ENCODE measurements at places on chromosomes 12 and 14.
A peak's percentile ranks its signal among the peaks of the same experiment; 100 is the strongest.

- H3K36me3 ChIP-seq, result no peaks in the 10 kb centered on the region
- no peak for DNase-seq
- no peaks in the 10 kb centered on the region for H3K27me3 ChIP-seq
- H3K4me3 ChIP-seq, result no peak overlapping the region
- H3K27ac ChIP-seq, result no peak overlapping the region
Observed at GRCh38 chr14:49953196-49953595, 60.3 kb downstream of the ARF6 start.

DNA sequence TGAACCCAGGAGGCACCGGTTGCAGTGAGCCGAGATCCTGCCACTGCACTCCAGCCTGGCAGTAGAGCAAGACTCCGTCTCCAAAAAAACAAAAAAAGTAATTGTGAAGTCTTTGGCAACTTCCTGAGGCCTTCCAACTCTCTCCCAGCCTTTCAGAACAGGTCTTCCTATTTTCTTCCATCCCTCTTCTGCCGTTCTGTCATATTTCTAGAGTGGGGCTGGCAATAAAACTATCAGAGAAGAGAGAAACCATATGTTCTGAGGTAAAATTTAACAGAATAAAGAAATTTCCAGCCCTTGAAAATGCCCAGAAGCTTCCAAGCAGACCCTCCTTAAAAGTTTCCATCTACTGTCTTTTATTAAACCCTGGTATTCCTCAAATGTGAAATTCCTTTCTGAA is 100.4 kb downstream of the HMGA2 start:
- no peaks in the 10 kb centered on the region for H3K27me3 ChIP-seq
- no peaks in the 10 kb centered on the region for H3K36me3 ChIP-seq
- H3K27ac ChIP-seq, result no peak overlapping the region
- DNase-seq, result no peak

- no peak overlapping the region for H3K4me3 ChIP-seq
- no peaks in the 10 kb centered on the region for H3K27me3 ChIP-seq
- peaks cover 20% of the 10 kb centered on the region for H3K4me1 ChIP-seq
- DNase-seq, result peak; percentile 58
- peak overlapping the region; percentile 69 for H3K27ac ChIP-seq
Observed at GRCh38 chr12:50296554-50296953, 13.2 kb upstream of the LIMA1 start.

DNA sequence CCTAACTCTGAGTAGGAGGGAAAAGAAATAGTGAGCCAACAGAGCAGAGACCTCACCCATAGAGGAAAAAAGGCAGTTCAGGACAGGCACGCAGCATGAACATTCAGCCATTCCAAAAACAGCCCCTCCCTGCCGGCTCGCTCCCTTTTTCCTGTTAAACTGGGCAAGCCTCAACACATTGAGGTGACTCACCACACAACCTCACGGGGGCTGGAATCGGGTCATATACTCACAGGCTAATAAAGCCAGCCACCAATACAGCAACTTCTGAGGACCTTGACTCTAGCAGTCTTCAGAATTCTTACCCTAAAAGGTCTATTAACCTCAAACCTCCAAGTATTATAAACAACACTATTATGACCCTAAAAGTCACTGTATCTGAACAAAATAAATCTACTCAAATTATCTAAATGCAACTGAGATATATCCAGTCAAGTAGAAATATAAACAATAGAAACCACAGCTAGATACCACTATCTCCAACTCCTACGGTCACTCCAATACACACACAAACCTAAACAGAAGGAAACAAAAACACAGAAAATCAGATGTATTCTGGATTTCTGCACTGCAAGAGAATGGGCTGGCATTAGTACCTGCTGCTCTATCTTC is 6.3 kb downstream of the YBX3 start:
- H3K27me3 ChIP-seq, result no peaks in the 10 kb centered on the region
- H3K4me3 ChIP-seq, result peak overlapping the region; percentile 91
- peaks cover 6% of the 10 kb centered on the region for H3K36me3 ChIP-seq
- peak; percentile 91 for DNase-seq

DNA sequence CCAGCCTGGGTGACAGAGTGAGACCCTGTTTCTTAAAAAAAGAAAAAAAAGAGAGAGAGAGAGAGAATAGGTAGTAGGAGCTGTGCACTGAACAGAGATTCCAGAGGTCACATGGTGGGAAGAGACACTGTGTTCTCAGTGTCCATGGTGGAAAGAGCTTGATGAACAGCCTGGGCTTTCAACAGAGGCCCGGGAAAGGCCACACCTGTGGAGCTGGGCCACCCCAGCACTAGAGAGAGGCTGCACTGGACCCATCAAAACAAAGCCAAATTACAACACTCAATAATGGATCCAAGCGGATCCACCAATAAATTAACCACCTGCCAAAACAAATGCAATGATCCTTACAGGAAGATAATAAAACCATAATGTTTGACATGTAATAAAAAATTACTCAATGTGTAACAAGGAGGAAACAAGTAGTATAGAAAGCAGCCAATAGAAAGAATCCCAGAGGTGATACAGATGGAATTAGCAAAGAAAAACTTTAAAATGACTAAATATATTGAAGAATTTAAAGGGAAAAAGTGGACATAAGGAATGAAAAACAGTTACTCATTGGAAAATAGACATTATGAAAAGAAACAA is 44.8 kb upstream of the BCL2L14 start:
- H3K36me3 ChIP-seq, result no peaks in the 10 kb centered on the region
- H3K4me1 ChIP-seq, result no peaks in the 10 kb centered on the region
- no peak overlapping the region for H3K27ac ChIP-seq
- no peak for DNase-seq
- H3K4me3 ChIP-seq, result no peak overlapping the region
- H3K27me3 ChIP-seq, result no peaks in the 10 kb centered on the region

DNA sequence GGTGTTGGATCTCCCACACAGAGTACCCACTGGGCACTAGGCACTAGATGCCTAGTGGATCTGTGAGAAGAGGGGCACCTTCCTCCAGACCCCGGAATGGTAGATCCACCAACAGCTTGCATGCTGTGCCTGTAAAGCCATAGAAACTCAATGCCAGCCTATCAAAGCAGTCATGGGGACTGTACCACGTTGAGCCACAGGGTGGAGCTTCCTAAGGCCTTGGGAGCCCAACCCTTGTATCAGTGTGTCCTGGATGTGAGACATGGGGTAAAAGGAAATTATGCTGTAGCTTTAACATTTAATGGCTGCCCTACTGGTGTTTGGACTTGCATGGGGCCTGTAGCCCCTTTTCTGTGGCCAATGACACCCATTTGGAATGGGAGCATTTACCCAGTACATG is 1024.9 kb downstream of the TMEM121 start:
- no peaks in the 10 kb centered on the region for H3K36me3 ChIP-seq
- H3K4me1 ChIP-seq, result no peaks in the 10 kb centered on the region
- no peaks in the 10 kb centered on the region for H3K27me3 ChIP-seq
- no peak overlapping the region for H3K4me3 ChIP-seq

DNA sequence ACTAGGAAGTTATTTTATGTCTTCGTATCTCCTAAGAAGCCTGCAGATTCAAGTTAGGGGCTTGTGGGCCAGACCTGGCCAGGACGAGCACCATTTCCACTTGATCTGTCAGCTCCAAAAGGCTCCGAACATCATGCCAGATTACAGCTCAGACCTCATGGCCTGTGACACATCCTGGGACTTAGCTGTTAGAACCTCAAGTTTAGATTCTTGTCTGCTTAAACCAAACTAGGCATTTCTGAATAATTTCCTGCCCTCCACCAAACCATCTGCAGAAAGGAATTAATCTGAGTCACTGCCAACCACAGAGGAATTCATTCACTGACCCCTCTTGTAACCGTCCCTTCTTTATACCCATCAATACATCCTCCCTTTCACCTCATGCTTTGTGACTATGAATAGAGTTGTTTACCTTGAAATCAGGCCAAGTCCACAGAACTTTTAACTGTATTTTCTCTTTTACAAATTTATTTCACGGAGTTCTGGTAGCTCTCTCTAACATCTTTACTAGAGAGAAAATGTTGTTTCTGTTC is 120.3 kb downstream of the FBXL14 start:
- no peaks in the 10 kb centered on the region for H3K27me3 ChIP-seq
- no peak for DNase-seq
- no peak overlapping the region for H3K4me3 ChIP-seq
- no peaks in the 10 kb centered on the region for H3K36me3 ChIP-seq
- peaks cover 19% of the 10 kb centered on the region for H3K4me1 ChIP-seq

- no peak overlapping the region for H3K27ac ChIP-seq
- no peaks in the 10 kb centered on the region for H3K4me1 ChIP-seq
- DNase-seq, result no peak
Observed at GRCh38 chr14:88477513-88478250, 77.1 kb downstream of the PTPN21 start.

DNA sequence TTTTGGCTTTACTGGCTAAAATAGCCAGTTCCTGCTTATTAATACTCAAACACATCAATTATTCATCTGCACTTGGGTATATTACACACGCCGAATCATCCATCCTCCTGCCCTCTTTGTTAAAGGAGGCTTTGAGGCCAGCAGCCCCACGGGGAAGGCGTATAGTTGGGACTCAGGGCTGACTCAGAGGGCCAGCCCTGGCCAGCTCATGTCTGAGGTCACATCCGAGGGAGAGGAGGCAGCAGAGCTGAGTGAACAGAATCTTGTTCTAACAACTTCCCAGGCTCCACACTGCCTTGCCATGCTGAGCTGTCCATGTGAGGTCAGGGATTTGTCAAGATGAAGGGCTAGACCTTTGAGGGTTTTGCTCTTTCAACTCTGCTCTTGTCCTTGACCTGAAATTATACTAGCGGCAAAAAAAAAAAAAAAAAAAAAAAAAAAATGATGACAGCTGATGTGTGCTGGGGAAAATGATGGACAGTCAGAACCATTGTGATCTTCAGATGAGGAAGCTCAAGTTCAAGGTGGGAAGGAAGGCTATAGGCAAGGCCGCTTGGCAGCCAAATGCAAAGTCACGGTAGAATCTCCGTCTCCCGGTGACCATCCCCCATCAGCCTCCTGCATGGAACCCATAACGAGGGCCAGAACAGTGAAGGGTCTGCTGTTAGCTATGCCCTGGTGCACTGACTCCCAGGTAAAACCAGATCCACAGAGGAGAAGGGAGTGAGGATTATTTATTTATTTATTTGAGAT is 12.5 kb upstream of the MARK3 start:
- no peak overlapping the region for H3K27ac ChIP-seq
- no peaks in the 10 kb centered on the region for H3K27me3 ChIP-seq
- no peaks in the 10 kb centered on the region for H3K36me3 ChIP-seq
- no peaks in the 10 kb centered on the region for H3K4me1 ChIP-seq
- DNase-seq, result no peak

GRCh38 chr12:58656254-58657009 is 263.9 kb downstream of the LRIG3 start:
- no peak overlapping the region for H3K4me3 ChIP-seq
- no peak for DNase-seq
- H3K36me3 ChIP-seq, result no peaks in the 10 kb centered on the region
- H3K27ac ChIP-seq, result no peak overlapping the region
- no peaks in the 10 kb centered on the region for H3K4me1 ChIP-seq

DNA sequence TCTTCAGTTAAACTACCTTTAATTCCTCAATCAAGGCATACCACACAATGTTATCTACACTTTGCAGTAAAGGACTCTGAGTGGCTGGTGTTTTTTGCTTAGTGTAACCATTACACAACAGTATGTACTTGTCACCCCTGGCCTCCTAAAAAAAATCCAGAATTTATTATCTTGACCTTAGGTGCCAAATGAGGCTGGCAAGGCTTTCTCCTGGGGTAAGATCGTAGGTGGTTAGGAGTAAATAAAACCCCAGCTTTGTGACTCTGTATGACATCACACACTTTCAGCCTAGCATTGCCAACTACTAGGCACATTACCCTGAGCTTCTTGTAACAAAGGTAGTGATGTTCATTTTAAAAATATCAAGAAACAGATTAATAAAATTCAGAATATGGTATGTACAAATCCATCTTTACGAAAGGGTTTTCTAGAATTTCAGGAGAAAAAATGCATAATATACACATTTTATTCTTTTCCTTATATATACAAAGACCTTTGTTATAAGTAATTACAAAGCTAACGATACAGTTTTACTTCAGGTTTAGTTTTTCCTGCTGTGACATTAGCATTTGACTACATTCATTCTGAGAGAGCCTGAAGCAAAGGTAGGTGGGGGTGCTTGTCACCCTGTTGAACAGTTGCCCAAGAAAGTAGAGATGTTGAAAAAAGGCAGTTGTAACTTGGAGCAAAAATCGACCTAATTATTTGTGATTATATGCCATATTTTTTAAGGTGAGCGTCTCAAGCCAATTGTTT is 13.5 kb downstream of the TCL1A start:
- no peaks in the 10 kb centered on the region for H3K4me1 ChIP-seq
- peaks cover 3% of the 10 kb centered on the region for H3K27me3 ChIP-seq
- H3K4me3 ChIP-seq, result no peak overlapping the region
- DNase-seq, result no peak
- no peaks in the 10 kb centered on the region for H3K36me3 ChIP-seq

DNA sequence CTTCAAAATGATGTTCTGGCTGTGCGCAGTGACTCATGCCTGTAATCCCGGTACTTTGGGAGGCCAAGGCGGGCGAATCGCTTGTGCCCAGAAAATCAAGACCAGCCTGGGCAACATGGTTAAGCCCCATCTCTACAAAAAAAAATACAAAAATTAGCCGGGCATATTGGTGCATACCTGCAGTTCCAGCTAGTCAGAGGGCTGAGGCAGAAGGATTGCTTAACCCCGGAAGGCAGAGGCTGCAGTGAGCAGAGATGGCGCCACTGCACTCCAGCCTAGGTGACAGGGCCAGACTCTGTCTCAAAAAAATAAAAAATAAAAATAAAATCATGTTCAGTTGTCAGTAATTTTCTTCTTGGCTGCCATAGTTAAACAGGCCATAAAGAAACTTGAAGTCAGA is 245.9 kb upstream of the USP15 start:
- no peak overlapping the region for H3K4me3 ChIP-seq
- no peaks in the 10 kb centered on the region for H3K4me1 ChIP-seq
- no peak overlapping the region for H3K27ac ChIP-seq
- no peaks in the 10 kb centered on the region for H3K27me3 ChIP-seq
- DNase-seq, result no peak

DNA sequence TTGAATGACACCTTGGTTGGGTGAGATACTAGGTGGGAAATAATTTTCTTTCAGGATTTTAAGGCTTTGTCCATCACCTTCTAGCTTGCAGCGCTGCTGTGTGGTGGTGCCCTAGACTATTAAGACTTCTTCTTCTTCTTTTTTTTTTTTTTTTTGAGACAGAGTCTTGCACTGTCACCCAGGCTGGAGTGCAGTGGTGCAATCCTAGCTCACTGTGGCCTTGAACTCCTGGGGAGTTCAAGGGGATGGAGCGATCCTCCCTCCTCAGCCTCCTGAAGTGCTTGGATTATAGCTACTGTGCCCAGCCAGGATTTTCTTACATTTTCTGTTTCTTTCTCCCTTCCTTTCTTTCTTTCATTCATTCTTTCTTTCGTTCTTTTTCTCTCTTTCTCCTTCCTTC is 10.3 kb upstream of the MTA1 start:
- no peak overlapping the region for H3K4me3 ChIP-seq
- no peak for DNase-seq
- H3K4me1 ChIP-seq, result peaks cover 10% of the 10 kb centered on the region
- H3K27me3 ChIP-seq, result peaks cover 4% of the 10 kb centered on the region
- H3K36me3 ChIP-seq, result no peaks in the 10 kb centered on the region

GRCh38 chr12:96225044-96225855 is 31.1 kb downstream of the ELK3 start:
- H3K36me3 ChIP-seq, result no peaks in the 10 kb centered on the region
- DNase-seq, result no peak
- peaks cover 5% of the 10 kb centered on the region for H3K4me1 ChIP-seq
- H3K27ac ChIP-seq, result peak overlapping the region; percentile 33

All from gastrocnemius medialis (tissue), 4 donors.